ENCODE measurements at places on chromosomes 6 and 20. TPM values are rescaled to one million over a fixed set of nuclear protein-coding genes. Genes with fewer than 3 reads are reported as not detected.

DNA sequence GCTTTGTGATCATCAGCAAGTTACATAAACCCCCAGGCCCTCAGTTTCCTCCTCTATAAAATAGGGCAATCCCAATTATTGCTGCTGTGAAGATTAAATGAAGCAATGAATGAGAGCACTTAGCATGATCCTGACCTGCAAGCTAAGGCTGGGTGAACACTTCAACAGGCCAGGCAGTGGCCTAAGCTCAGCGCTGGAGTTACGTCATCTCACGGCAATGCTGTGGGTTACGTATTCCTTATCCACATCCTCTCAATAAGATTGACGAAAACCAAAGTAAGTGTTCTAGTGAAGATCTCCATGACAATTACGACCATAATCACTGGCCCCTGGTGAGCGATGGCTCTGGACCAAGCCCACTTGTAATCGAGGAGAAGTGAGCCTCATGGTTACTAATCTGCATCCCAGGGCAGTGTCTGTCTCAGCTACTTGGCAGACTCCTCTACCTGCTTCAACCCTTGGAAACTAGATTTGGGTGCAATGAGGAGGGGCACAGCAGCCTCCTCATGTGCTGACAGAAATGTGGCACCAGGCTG is 274.1 kb upstream of the ARID1B start:
- no peak for DNase-seq

DNA sequence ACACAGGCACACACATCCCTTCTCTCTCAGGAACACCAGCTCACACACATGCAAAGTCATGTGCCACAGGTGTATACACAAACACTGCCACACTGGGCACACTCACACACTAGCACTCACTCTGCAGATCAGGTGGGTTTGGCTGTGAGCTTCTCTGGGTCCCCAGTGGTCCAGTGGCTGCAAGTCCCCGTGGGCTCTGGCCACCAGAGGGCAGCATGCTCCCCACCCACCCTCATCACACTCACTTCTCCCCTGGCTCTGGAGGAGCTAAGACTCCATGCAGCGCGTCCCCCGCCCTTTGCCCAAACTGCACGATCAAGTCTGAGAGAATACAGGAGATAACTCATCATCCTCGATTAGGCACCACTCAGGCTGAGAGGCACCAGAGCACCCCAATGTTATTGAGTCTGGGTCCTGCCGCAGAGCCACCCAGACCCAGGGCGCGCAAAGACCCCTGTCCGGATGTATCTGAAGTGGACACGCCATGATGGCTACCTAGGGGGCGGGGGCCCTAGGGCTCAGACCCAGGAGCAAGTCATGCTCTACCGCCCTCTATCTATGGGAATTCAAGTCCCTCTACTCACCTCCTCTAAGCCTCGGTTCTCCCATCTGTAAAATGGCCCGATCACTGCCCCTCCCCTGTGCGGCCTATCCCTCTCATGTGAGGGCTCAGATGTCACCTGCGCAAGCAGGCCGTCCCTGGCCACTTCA is 90.5 kb downstream of the GRM4 start:
- DNase-seq, result peak; percentile 72

DNA sequence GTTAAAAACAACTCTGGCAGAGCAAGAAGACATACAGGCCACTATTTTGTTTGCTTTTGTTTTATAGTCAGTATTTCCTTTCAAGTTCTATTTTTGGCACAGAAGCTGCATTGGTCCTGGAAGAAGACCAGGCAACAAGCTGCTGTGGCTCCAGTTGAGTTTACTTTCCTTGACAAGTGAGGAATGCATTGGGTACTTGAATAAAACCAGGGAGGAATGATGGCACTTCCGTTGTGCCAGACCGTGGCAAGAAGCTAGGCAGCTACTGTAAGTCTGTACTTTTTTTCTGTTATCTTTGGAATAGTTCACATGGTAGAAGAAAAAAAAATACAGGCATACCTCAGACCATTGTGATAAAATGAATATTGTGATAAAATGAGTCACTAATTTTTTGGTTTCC is 66.3 kb downstream of the NCOA3 start:
- DNase-seq, result no peak

GRCh38 chr20:1332749-1333300 is 3.9 kb upstream of the SDCBP2 start:
- no peak for DNase-seq

The TTLL9 gene
- total RNA-seq, result 8.7 TPM

DNA sequence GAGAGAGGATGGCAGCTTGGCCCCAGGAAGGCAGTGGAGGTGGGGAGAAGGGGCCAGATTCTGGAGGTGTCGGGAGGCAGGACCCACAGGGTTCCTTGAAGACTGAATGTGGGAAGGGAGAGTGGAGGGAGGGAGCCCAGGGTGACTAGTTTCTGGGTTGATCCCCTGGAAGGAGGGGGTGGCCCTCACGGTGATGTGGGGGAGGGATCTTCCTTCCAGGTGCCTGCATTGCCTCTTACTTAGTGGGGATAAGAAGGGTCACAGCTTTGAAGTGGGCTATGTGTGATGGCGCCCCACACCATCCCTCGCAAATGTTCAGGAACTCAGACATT is 26.7 kb downstream of the VSTM2L start:
- no peak for DNase-seq

GRCh38 chr6:23690453-23691049 is 435.5 kb upstream of the NRSN1 start:
- no peak for DNase-seq

DNA sequence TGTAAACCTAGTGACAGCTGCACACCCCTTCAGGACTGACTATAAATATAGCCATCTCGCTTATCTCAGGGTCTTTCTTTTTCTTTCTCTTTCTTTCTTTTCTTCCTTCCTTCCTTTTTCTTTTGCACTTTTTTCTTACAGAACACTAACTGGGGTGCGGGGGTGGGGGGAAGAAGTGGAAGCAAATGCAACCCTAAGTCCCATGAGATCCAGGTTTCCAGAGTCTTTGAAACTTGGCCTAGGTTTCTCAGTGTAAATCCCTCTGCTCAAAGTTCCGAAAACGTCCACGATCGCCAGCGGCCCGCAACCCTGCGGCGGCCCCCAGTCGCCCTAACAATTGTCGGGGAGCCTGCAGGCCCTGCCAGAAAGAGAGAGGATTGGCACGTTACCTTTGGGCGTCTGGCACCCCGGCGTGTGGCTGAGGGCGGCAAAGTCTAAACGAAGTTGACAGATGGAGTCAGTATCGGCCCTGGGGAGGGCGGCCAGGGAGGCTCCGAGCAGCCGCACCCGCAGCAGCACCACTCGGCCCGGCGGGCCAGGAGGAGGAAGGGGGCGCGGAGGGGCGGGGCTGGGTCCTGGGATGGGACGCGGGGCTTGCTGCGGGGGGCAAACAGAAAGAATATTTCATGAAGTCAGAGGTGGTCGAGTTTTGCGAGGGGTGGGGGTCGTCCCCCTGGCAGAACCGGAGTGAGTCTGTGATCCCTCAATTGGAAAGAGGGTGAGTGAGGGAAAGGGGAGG is 577 bp upstream of the FOXF2 start:
- DNase-seq, result no peak

DNA sequence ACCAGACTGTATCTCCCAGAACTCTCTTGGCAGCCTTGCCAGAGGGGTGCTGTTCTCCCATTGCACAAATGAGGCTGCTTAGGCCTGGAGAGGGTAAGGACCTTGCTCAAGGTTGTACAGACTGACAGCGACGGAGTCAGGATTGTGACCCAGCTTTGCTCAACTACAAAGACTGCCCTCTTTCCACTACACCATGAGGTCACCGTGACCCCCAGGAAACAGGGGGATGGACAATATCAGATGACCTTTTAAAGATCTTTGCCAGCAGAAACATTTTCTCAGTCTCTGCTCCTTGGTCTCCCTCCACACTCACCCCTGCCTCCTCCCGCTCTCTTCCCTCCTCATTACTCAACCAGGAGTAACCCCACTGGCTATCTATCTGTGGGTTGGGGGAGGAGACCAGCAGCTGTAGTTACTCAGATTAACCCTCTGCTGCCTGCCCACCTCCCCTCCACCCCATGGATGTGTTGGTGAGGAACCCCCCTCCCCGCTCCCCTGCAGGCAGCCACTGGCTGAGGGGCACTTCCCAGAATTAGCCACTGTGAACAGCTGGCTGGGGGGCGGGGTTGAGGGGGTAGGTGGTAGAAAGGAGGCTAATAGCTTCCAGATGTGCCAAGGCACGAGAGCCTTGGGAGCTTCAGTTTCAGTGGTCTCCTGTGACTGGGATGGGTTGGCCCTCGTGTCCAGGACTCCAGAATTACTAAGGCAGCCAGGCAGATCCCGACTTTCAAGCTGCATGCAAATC is 26.9 kb upstream of the MRPS18A start:
- DNase-seq, result no peak

- no peak for DNase-seq
Measured at GRCh38 chr20:48141660-48142515, 356.6 kb upstream of the SULF2 start.

GRCh38 chr6:79468116-79468515 is 69.1 kb downstream of the LCA5 start:
- no peak for DNase-seq

The MDFI gene
- total RNA-seq, result 16.0 TPM

Data from testis (tissue), 5 donors.